Endothelial cell (in vitro differentiated cells): ENCODE measurements at places on chromosomes 6 and 20. TPM values are rescaled to one million over a fixed set of nuclear protein-coding genes. Genes with fewer than 3 reads are reported as not detected.
A peak's percentile ranks its signal among the peaks of the same experiment; 100 is the strongest.

DNA sequence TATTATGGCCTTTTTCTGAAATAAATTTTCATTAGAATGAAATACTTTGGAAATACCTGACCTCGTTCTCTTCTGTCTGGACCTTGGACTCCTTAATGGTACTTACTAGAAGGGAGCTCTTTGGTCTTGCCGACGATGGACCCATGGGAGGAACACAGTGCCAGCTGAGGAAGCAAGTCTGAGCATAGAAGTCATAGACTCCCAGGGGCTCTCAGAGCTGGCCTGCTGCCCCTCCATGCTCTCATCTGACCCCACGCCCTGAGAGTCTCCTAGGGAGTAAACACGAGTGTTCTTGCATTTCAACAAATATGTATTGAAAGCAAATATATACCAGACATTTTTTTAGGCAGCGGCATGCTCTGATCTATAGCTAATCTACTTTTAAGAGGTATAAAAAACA lies 87.8 kb downstream of the PLEKHG1 start:
- no peak for DNase-seq

DNA sequence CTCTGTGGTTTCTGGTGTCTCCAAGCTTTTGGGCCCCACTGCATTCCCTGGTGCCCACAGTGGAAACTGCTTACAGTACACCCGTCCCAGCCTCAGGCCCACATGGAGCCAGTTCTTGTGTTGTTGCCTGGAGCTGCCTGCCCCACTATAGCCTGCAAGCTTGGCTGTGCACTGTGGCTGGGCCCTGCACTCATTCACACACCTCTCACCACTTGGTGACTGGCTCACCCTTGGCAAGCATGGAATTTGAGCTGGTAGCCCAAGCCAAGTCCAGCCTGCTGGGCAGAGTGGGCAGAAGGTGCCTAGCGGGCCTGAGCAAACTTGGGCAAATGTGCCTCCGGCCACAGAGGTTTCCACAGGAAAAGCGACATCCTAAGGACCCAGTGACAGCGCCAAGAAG lies 472.3 kb downstream of the MMUT start:
- no peak for DNase-seq

GRCh38 chr6:149368065-149368464 lies 32.0 kb upstream of the SUMO4 start:
- no peak for DNase-seq

- DNase-seq: no peak
Measured at GRCh38 chr20:34642009-34642408, 34.9 kb downstream of the PIGU start.

GRCh38 chr20:51536116-51537069 lies 6.1 kb downstream of the NFATC2 start:
- DNase-seq: no peak

- DNase-seq: no peak
Measured at GRCh38 chr6:165557674-165558073, 105.4 kb downstream of the PDE10A start.

DNA sequence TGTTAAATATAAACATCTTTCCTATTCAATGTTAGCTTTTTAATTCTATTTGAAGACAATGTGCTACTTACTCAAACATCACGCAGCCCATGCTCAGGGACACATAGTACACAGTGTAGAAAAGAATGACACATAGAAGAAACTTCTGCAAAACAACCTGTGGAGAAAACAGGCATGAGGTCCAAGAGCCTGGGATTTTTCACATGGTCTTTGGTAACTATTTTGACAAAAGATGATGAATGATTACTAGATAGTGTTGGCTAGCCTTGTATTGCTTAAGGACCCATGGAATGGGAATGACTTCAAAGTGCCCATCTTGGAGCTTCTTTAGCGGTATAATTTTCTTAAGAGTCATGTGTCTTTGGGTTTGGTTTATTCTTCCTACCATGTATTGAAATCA lies 15.4 kb downstream of the TMEM244 start:
- no peak for DNase-seq

- DNase-seq: no peak
Measured at GRCh38 chr20:21228511-21228910, 74.6 kb upstream of the XRN2 start.

GRCh38 chr20:61702246-61702645 lies 363.4 kb downstream of the TAF4 start:
- no peak for DNase-seq

DNA sequence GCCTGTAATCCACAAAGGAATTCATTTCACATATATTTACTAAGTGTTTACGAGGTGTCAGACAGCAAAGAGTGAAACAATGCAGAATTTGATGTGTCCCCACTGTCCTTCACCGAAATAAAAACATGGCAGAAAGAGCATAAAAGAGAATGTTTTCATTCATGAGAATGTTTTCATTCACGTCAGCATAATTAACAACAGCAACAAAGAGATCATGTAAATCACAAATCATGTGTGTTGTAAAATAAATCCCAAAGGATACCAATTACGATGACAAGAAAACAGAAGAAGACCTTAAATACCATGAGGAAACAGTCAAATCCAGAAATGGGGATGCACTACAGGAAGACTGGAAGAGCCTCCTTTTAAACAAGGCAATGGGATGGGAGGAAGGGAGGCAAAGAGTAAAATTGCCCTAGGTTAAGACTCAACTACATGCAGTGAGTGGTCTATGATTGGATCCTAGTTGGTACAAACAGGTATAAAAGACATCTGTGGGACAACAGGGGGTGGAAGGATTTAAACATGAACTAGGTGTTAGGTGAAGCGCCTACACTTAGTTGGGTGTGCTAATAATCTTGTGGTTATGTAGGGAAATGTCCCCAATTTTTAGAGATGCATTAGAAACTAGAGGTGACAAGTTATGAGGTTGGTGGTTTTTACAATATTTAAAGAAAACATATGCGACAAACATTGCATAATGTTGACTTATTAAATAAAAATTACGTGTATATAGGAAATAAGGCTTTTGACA lies 1.5 kb downstream of the ZSCAN31 start:
- no peak for DNase-seq

- DNase-seq: no peak
Measured at GRCh38 chr6:56992703-56993102, 37.8 kb downstream of the BEND6 start.

GRCh38 chr6:110720066-110720465 lies 95.2 kb downstream of the CDK19 start:
- no peak for DNase-seq

GRCh38 chr6:36848658-36849441 lies 9.6 kb upstream of the CPNE5 start:
- DNase-seq: peak; percentile 49

- DNase-seq: no peak
Measured at GRCh38 chr20:56570832-56571231, 37.8 kb downstream of the FAM209B start.

GRCh38 chr6:105593805-105594671 lies 191.2 kb upstream of the PREP start:
- DNase-seq: no peak

DNA sequence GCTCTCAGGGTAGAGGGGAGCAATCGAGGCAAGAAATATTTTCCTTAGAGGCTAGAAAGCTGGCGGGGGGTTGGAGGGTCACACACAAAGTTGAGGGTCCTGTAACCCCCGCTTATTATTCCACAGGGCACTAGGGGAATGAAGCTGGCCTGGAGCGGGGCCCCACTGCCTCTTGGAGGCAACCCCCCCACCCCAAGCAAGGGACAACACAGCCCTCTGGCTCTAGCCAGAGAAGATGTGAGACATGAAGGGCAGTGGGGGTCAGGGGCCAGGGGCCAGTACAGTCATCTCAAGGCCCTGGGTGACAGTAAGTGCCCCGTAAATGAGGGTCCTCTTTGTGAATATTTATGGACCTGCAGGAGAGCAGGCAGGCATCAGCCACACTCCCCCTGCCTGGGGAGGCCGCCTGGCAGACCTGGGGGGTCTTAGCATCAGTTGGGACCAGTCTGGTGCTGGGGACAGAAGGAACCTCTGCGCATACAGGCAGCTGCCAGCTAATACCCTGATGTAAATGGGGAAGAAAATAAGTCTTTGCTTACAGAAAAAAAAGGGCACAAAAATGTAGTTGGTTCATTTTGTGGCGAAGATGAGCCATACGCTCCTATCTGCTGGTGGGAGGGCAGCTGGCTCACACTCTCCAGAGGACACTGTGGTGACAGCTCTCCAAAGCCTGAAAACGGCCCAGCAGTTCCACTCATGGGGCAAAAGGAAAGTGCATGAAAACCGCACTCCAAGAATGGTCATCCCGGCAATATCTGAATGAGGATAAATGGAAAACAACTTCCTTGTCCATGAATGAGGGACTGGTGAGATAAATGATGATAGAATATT lies 21.9 kb downstream of the SPATA2 start:
- no peak for DNase-seq

- DNase-seq: no peak
Measured at GRCh38 chr6:287489-287860, 4.8 kb upstream of the DUSP22 start.

GRCh38 chr6:11724286-11724685 lies 54.3 kb downstream of the ADTRP start:
- no peak for DNase-seq

DNA sequence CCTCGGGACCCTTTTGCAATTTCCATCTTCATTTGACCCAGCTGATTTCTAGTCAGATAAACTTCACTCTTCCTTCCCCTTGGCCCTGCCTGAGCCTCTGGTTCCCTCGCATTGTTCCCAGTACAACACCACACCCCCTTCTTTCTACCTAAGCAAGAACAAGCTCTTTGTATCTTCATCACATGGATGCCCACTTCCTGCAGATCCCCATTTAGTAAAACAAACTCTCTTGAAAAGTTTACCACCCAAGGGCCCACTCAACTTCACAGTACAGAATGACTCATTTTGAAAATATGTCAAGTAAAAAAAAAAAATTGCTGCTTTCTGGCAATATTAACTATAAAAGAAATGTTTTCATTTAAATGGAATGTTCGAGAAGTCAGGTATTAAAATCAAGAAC lies 5.2 kb downstream of the FAXC start:
- DNase-seq: no peak

DNA sequence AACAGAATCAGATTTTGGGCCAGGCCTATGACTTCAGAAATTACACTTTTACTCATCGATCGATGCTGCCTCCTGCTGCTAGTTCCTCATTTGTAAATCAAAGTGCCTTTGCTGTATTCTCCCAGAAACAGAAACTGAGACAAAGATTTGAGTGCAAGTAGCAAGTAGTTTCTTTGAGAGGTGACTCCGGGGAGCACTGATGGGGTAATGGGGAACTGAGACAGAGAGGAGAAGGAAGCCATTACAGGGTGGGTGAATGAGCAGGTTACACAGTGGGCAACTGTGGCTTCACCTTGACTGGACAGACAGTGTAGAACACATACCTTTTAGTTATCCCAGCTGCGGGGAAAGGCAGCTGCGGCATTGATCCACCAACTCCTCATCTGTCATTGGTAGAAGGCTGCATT lies 9.7 kb upstream of the CD40 start:
- no peak for DNase-seq

GRCh38 chr6:97947841-97948240 lies 664.8 kb upstream of the MMS22L start:
- DNase-seq: no peak

DNA sequence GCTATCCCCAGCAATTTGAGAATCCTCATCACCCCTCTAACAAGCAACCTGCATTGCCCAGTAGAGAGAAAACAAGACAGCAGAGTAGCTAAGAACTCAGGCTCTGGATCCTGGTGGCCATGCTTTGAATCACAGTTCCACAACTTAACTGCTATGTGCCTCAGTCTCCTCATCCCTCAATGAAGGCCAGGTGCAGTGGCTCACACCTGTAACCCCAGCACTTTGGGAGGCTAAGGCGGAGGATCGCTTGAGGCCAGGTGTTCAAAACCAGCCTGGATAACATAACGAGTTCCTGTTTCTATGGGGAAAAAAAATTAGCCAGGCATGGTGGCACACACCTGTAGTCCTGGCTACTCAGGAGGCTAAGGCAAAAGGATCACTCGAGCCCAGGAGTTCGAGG lies 23.7 kb downstream of the BACH2 start:
- no peak for DNase-seq

GRCh38 chr6:161108916-161109315 lies 117.3 kb downstream of the MAP3K4 start:
- DNase-seq: no peak

DNA sequence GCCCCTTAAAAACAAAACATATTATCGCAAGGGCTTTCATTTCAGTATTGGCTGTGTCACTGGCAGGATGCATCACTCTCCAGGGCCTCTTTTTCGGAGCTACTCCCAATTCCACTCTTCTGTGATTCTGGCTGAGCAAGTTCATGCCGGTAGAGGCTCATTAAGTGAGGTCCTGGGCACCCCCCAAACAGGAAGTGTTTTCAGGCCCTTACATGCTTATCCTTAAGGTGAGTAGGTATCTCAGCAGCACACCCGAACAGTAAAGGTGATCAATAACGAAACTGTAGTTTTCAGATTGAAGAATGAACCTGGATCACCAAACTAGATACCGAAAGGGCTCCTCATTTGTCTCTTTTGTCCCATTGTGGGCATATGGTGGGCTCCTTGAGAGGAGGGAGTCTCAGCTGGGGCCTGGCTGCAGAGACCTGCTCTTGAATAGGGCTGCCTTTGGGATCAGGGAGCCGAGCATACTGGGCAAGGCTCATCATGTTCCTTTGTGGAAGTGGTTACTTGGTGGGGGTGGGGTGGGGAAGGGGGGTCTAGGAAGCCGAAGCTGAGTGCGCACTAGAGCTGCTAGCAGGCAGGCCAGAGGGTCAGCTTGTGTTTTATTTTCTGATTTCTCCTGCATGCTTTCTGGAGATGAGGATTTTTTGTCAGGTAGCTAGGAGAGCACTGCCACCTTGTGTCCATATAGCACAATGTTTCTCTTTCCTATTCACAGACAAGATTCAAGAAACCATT lies 65.2 kb downstream of the CDS2 start:
- peak; percentile 25 for DNase-seq

GRCh38 chr20:48945840-48946514 lies 24.5 kb downstream of the ARFGEF2 start:
- DNase-seq: no peak

GRCh38 chr6:111591901-111592461 lies 13.7 kb downstream of the TRAF3IP2 start:
- no peak for DNase-seq

GRCh38 chr6:128754658-128755256 lies 128.2 kb upstream of the LAMA2 start:
- no peak for DNase-seq

- no peak for DNase-seq
Measured at GRCh38 chr6:167682125-167682524, 144.6 kb upstream of the AFDN start.

- DNase-seq: no peak
Measured at GRCh38 chr6:39696986-39697788, 28.0 kb downstream of the KIF6 start.

GRCh38 chr6:137745321-137745720 lies 121.7 kb upstream of the TNFAIP3 start:
- no peak for DNase-seq

GRCh38 chr6:45667766-45668165 lies 290.0 kb upstream of the SUPT3H start:
- no peak for DNase-seq

Gene FAM217A
- total RNA-seq: not detected

Gene TNFRSF6B
- not detected for total RNA-seq

Gene PGK2
- total RNA-seq: not detected

Gene IFT52
- 49.0 TPM for total RNA-seq

Gene CLDN20
- total RNA-seq: 0.23 TPM

Gene PRDM13
- not detected for total RNA-seq

Gene POM121L2
- 1.3 TPM for total RNA-seq

Gene TM9SF4
- 46.0 TPM for total RNA-seq

Gene RSPO3
- total RNA-seq: 0.59 TPM

Gene TGM3
- total RNA-seq: not detected

Gene PHACTR3
- total RNA-seq: 8.7 TPM

Gene SRF
- 31.3 TPM for total RNA-seq

Gene LTB
- not detected for total RNA-seq

Gene GCM1
- not detected for total RNA-seq

Gene ADGRF5
- 250 TPM for total RNA-seq

Gene FOXS1
- 9.6 TPM for total RNA-seq

Gene VSX1
- not detected for total RNA-seq

Gene GABBR1
- total RNA-seq: 164 TPM

Gene GPANK1
- 8.9 TPM for total RNA-seq
